ENCODE measurements at places on chromosomes 11 and 22. TPM values are rescaled to one million over a fixed set of nuclear protein-coding genes. Genes with fewer than 3 reads are reported as not detected.

DNA sequence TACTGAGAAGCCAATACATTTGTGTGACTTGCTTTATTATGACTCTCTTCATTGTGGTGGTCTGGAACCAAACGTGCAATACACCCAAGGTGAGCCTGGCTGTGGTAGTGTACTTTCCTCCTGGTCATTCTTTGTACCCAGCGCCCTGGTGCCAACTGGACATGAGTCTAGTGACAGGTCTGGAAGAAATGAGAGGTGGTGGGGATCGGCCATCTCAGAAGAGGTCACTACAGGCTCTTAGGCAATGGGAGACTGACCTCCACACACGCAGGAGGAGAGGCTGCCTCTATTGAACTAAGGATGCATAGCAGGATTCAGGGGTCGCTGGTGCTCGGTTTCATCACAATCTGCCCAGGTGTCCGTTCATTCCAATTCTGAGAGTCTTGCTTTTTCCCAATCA, 56.4 kb upstream of the RTL6 start:
- DNase-seq, result no peak

DNA sequence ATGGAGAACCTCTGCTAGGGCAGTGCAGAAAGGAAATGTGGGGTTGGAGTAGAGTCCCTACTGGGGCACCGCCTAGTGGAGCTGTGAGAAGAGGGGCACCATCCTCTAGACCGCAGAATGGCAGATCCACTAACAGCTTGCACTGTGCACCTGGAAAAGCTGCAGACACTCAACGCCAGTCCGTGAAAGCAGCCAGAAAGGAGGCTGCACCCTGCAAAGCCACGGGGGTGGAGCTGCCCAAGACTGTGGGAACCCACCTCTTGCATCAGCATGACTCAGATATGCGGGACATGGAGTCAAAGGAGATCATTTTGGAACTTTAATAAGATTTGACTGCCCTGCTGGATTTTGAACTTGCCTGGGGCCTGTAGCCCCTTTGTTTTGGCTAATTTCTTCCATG, 8.7 kb downstream of the TSKU start:
- DNase-seq, result no peak

- no peak for DNase-seq
Observed at GRCh38 chr22:42368379-42369249, 63.6 kb downstream of the NFAM1 start.

DNA sequence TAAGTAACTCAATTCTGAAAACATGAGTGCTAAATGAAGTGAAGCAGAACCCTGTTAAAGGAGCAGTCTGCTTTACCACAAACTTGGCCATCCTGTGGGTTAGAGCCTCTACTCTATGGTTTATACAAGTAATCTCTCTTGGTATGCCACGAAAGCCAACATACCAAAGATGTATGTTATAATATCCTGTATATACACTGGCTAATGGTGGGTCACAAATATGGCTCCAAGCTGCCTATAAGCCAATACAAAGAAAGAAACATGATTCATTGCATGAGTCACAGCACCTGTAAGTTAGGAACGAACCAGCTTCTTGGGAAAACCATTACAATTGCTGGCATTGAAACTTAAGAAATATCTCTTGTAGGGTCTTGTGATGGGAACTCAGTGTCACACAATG, 16.1 kb downstream of the XRRA1 start:
- no peak for DNase-seq

DNA sequence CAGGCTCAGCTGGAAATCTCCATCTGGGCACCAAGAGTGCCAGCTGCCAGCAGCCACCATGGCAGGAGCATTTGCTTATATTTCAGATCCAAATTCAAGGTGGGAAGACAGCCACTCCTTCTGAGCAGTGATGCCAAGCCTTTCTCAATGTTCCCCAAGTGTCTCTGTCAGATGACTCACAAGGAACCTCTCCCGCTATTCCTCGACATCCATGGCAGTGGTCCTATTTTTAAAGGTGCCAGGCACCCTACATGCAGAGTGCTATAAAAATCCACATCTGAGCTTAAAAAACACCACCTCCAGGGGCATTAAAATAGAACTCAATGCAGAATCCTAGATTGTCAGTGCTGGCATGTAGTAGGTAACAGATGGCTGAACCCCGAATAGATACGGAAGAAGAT, 112.1 kb downstream of the SLC1A2 start:
- no peak for DNase-seq

GRCh38 chr22:34414467-34415440, 494.5 kb upstream of the LARGE1 start:
- DNase-seq, result no peak

The TMEM45B gene
- total RNA-seq, result 0.69 TPM

The MAPK12 gene
- total RNA-seq, result 34.2 TPM

Measured in dorsolateral prefrontal cortex (tissue), 122 donors.